ENCODE measurements at places on chromosomes 11 and 22.

DNA sequence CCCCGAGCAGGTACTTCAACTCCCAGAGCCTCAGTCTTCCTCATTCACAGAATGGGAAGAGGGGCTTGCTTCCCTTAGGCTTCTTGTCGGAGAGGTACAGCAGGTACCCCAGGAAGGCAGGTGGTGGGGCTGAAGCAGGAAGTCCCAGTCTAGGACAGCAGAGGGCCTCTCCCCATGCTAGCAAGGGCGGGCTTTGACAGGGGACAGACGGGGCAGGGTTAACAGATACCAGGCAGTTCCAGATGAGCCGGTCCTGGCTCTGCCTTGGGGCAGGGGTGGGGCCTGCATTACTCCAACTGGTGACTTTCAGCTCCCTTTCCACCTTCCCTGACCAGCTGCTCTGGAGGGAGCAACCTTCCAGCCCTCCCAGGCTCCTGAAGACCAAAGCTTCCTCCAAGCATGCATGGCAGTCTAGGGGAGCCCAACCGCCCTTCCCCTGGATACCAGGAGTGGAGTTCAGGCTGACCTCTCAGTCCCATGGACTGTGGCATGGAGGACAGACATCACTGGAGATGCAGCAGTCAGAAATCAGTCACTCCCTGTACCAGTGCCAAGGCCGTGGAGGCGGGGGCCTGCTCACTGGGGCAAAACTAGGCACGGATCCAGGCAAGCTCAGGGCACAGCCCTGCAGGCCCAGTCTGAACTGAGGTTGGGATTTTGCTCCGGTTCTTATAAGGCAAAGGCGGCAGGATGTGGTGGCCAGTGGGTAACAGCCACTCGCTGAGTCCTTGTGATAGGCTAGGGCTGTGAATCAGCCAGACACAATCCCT lies 60.5 kb downstream of the NAT10 start:
- DNase-seq = no peak

GRCh38 chr11:60251485-60252212 lies 8.7 kb upstream of the MS4A4E start:
- DNase-seq = peak; percentile 26

- DNase-seq = no peak
Observed at GRCh38 chr11:5367448-5368074, 16.1 kb upstream of the OR51M1 start.

- DNase-seq = no peak
Observed at GRCh38 chr11:134038897-134039470, 29.9 kb upstream of the JAM3 start.

- no peak for DNase-seq
Observed at GRCh38 chr11:11978792-11979487, 29.5 kb downstream of the DKK3 start.

DNA sequence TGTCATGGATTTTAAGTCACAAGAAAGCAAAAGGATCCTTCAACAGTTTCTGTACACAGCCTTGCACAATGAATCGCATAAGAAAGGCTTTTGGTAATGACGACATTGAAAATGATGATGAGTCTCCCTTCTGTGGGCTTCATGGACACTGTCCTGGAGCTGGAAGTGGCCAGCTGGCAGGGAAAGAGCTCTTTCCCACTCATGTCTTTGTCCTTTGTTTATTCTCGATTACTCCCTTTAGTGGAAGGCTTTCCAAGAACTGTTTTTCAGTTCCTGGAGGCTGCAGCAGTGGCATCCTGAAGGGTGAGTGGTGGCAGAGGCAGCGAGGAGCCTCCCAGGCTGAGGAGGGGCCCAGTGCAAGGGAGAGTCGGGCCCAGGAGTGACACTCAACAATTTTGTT lies 505.2 kb downstream of the NTM start:
- DNase-seq = no peak

DNA sequence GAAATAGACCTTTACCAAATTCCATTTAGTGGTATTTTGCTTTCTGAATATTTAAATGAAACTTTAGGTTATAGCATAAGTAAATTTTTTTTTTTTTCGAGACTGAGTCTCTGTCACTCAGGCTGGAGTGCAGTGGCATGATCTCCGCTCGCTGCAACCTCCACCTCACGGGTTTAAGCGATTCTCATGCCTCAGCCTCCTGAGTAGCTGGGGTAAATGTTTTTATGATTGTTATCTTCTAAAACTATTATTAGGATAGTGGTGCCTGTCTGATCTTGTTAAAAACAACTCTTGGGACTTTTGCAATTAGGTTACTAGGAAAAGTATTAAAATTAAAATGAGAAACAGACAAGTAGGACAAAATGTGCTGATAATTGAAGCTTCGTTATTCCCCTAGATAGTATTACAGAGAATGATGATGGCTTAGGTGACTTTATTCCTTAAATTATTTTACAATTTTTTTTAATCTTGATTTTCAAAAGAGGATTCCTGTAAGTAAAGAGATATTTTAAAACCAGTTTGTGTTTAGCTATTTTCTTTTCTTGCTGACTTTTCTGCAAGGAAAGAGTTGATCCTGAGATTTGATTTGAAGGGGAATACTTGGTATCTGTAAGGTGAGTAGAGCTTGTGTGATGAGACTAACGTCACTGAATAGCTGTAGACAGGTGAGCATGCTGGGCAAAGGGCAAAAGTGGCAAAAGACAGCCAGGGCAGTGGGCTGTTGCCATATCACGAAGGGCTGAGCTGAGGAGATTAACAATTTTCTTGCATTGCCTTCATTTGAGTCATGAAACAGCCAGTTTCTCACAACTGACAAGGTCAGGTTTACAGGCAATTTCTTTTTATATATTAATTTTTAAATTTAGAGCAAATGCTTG lies 20.8 kb downstream of the CRKL start:
- DNase-seq = no peak
